ENCODE measurements at places on chromosomes 6 and 20.

DNA sequence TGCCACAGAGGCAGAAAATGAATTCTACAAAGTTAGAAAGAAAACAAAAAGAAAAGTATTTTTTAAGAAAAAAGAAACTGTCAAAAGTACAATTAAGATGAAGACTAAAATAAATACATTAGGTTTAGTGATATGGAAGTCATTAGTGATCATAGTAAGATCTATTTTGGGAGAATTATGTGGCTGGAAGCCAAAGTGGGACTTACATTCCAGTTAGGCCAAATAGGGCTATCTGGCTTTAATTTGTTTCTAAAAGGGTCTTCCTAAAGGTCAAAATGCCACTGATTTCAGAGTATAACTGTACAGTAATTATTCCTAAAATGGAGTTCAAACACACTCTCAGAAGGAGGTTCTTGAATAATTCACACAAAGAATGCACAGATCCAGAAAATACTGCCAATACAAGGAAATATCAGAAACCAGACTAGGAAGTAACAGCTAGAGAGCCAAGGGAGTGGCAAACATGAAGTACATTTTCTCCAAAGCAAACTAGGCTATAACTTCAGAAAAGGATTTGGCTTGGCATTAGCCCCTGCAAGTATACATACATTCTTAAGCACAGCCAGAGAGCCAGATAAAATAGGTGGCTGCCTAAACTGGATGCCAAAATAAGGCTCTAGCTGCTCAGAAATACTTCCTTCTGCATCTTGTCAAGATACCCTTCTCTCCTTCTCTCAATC is 45.3 kb downstream of the PDSS2 start:
- DNase-seq: no peak

DNA sequence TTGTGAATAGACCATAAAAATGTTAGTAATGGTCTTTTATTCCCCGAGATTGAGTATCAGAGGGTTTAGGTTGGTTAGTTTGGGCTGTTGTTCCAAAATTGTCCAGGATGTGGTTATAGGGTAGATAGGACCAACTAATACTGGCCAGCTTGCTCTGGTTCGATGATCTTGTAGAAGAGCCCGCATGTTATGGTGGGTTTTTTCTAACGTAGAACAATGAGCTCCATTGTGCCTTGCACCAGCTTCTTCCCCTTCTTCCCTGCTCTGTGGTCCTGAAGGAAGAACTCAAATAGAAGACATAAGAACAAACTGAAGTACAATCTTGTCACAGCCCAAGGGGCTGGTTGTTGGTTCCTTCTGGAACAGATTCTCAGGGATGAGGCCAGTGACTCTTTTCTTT is 70.5 kb downstream of the RREB1 start:
- DNase-seq: no peak

- DNase-seq: no peak
Measured at GRCh38 chr6:53752856-53753255, 41.9 kb upstream of the LRRC1 start.

GRCh38 chr6:38183856-38184584 is 364.5 kb downstream of the ZFAND3 start:
- no peak for DNase-seq

GRCh38 chr6:127347178-127347577 is 3.8 kb upstream of the ECHDC1 start:
- no peak for DNase-seq

DNA sequence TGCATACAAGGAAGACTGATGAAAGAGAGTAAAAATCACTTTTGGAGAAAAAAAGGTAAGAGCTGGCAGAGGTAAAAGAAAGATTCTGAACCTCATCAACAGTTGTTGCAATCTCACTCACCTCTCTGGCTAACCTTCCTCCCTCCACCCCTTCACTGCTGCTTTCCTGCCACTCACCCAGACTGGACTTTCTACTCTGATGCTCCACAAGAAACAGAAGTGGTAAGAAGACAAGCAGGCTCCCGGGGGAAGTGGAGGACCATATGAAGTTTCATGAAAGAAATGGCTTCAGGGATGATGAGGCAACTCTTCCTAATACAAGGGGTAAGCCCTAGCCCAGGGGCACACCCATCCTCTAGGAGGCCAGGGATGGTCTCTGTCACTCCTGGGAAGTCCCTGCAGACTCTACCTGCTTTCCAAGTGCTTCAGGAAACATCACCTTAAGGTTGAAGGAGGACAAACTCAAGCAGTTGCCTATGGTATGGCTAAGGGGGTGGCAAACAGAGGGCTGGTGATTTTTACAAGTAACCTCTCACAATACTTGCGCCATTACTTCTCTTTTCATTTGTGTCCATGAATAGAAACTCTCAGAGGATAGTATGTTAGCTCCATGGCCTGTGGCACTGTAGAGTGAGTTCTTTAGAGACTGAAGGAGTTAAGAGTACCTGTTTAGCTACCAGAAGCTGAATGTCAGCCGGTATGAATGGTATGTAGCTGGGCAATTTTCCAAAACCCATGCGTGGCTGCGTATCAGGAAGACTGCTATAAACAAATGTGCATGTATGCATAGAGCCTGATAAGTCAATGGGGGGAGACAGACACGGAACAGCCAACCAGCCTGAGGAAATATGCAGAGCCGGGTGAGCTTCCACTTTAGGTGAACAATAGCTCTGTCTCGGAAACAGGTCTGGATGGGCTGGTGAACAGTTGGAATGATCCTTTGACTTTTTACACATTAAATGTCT is 112.0 kb downstream of the BACH2 start:
- DNase-seq: no peak

GRCh38 chr6:170117111-170117972 is 173.5 kb downstream of the DLL1 start:
- DNase-seq: no peak

DNA sequence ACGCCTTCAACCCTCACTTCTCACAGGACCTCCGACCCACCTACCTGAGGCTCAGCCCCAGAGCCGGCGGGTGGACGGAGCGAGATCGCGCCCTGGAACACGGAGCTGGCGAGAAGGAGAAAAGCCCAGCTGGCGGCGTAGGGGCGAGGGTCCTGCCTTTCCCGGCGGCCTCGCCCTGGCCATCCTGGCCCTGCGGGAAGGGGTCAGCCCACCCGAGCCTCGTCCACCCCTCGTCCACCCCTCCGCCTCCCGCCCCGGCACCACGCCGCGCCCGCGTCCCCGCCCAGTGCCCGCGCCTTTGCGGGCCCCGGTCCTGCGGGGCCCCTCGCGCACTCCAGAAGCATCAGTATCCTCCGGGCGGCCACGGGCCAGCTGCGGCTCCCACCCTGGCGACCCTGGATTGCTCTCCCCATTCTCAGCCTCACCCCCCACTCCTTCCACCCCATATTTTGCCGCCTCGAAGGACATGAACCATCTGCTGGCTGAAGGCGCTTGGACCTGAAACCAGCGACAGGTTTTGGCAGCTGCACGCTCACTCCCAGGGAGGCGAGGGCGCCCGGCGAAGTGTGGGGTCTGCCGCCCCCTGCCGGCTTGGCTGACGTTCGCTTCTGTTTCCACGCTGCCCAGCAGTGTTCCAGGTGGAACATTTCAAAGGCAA is 65.1 kb downstream of the PLG start:
- DNase-seq: no peak

GRCh38 chr6:158781692-158782373 is 37.3 kb downstream of the EZR start:
- no peak for DNase-seq

- no peak for DNase-seq
Measured at GRCh38 chr6:83838727-83839126, 14.4 kb upstream of the RIPPLY2 start.

DNA sequence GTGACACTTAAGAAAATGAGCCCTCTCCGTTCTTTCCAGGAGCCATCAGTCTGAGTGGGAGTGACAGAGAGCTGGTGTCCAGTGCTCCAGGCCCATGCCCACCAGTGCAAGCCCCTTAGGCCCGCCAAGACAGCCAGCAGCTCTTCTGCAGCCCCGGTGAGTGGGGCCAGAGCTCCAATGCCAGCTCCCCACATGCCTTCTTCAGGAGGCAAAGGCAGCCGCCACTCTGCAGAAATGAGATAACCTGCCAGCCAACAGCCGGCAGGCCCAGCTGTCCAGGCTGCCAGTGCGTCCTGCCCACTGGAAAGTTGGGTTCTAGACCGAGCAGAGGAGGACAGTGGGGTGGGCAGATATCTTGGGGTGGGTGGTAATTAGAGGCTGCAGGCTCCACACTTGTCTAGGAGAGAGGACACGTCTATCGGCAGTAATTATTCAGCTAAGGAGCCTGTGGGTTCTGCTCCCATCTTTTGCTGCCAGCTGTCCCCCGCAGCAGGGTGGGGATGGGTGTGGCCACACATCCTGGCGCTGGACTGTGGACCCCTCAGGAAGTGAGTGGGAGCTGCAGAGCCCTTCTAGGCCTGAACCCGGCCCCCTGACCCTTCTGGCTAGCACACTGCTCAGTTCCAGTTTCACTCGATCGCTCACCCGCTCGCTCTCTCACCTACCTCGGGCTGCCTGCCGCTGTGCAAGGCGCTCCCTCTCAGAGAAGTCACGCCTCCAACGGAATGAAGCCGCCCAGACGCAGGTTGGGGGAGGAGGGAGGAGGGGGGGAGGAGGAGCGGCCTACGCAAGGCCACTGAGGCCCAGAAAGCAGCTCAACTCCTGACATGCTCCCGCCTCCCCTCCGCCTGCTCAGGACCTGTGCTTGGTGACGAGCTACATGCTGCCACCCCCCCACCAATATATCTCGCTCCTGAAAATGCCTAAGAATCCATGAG is 3.6 kb downstream of the GRM4 start:
- DNase-seq: no peak

DNA sequence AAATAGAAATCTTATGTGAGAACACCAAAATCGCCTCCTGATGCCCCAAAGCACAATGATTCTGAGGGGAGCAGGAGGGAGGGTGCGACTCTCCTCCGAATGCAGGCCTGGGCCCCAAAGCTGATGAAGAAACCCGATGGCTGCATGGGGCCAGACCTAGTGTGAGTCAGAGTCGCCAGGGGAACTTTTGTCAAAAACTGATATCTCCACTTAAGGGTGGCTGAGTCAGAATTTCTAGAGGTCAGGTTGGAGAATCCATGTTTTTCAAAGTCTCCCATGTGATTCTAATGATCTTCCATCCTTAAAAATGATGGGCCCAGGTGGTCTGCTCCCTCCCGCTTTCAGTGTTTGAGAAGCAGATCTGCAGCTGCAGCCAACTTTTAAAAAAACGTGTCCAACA is 172.8 kb downstream of the BACH2 start:
- no peak for DNase-seq

DNA sequence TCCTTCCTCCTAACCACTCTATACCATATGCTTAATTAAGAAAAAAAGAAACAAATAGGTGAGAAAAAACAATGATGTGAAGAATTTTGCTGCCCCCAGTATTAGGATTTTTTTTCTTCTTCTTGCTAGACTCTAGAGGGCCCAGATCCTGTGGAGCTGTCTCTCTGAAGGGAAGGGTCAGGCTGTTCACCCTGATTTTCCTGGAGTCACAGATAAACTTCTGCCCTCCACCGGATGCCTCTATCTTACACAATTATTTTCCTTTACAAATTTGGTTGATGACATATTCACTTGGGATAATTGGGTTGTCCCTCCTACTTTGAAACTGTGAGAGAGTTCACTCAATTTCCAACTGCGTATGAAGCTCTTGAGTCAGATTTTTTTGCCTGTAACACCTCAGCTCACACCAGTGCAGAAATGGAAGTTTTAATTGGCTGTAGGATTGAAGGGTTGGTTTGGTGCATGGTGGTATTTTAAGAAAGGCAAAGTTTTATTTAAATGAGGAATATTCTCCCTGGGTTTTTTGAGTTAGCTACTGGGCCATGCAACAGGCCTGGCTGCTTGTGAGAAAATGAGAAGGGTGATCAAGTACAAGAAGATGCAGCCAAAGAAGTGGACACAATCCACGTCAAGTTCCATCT is 73.7 kb upstream of the ESR1 start:
- DNase-seq: no peak

DNA sequence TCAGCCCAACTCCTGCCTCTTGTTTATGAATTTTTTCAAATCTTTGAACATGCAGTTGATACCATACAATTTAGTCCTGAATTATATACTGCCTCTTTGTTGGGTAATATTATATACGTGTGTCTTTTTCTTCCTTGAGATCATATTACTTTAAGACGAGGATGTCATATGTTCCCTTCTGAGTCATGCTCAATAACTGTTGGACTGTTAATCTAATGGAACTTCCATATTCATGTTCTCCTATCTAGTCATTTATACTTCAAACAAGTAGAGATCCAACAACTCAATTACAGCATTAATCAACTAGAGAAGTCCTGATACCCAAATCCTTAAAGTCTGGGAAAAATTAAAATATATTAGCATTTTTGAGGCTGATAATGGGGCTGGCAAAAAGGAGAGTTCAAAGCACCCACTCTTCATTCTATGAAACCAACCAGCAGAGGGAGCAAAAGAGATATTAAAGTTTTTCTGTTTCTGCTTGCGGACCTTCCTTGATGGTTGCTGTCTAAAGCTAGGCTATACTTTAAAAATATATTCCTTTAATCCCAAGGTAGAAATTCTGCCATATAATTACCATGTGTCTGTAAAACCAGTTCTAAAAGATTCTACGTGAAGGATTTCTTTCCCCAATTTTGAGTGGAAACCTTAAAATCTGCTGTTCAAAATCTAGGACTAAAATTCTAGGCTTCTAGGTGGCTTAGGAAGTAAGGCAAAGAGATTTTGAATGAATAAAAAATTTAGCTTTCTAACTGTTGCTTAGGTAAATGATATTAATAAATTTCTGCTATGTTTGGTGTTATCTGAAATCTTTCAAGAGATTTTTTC is 498.9 kb downstream of the BCKDHB start:
- DNase-seq: no peak

- no peak for DNase-seq
Measured at GRCh38 chr6:30075094-30075789, at the start of gene RNF39. TSS of gene RNF39 (minus strand) at chr6:30075769. CDS start at chr6:30075585, 184 bp downstream.

DNA sequence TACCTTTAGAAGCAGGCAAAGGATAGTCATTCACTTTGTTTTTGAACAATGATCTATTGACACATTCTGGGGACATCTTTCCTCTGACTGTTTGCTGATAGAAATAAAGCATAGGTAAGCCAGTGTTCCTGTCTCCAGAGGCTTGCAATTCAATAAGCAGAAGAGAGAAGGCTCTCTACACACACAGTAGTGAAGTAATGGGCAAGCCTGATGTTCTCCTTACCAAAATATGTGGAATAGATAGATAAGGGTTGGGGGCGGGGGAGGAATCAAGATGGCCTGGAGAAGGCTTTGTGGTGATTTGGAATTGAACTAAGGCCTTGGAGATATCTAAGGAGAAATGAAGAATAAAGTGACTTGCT is 27.3 kb downstream of the PAQR8 start:
- DNase-seq: no peak

- no peak for DNase-seq
Measured at GRCh38 chr6:100892116-100892515, 11.0 kb upstream of the ASCC3 start.

GRCh38 chr6:157708933-157709332 is 114.1 kb upstream of the SNX9 start:
- no peak for DNase-seq

- DNase-seq: no peak
Measured at GRCh38 chr20:21453690-21454089, 56.4 kb upstream of the NKX2-4 start.

DNA sequence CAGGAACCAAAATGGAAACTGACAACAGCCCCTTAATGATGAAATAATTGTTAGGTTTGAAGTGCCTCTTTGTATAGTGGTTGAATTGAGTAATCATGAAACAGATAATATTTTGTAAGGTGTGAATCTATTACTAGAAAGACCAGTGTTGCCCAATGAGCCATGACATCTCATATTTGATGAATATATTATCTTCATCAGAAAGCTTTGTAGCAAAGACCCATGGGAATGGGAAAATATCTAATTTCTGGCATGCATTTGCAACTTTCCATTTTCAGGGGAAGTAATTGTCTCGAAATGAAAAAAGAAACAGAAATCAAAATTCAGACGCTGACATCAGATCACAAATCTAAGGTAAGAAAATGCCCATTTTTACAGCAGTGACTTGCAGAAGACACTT is 57.3 kb upstream of the LAMP5 start:
- no peak for DNase-seq

GRCh38 chr20:19486446-19486845 is 271.6 kb upstream of the RIN2 start:
- no peak for DNase-seq
